Peyer's patch (tissue), 4 donors: ENCODE measurements at places on chromosomes 5 and 9.

- no peak for DNase-seq
Measured at GRCh38 chr9:69221036-69221435, 47.0 kb downstream of the TJP2 start.

GRCh38 chr9:35108461-35108860, 5.5 kb upstream of the STOML2 start:
- no peak for DNase-seq

DNA sequence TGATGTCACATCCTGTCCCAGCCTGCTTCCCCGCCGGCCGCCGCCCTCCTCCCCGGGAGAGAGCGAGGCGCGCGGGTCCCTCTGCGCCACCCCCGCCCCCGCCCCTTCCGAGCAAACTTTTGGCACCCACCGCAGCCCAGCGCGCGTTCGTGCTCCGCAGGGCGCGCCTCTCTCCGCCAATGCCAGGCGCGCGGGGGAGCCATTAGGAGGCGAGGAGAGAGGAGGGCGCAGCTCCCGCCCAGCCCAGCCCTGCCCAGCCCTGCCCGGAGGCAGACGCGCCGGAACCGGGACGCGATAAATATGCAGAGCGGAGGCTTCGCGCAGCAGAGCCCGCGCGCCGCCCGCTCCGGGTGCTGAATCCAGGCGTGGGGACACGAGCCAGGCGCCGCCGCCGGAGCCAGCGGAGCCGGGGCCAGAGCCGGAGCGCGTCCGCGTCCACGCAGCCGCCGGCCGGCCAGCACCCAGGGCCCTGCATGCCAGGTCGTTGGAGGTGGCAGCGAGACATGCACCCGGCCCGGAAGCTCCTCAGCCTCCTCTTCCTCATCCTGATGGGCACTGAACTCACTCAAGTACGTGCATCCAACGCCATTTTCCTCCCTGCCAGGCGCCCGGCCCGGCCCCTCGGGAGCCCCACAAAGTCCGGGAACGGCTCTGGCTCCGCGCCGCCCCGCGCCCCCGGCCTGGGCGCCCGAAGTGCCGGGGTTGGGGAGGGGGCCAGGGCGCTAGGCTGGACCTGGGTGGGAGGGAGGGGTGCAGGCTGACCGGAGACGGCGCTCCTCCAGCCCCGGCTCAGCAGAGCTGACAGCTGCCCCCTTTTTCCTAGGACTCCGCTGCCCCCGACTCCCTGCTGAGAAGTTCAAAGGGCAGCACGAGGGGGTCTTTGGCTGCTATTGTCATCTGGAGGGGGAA, 12.0 kb upstream of the OLFM1 start:
- peak; percentile 49 for DNase-seq

- DNase-seq, result no peak
Measured at GRCh38 chr5:123517476-123517875, 5.5 kb downstream of the CSNK1G3 start.

DNA sequence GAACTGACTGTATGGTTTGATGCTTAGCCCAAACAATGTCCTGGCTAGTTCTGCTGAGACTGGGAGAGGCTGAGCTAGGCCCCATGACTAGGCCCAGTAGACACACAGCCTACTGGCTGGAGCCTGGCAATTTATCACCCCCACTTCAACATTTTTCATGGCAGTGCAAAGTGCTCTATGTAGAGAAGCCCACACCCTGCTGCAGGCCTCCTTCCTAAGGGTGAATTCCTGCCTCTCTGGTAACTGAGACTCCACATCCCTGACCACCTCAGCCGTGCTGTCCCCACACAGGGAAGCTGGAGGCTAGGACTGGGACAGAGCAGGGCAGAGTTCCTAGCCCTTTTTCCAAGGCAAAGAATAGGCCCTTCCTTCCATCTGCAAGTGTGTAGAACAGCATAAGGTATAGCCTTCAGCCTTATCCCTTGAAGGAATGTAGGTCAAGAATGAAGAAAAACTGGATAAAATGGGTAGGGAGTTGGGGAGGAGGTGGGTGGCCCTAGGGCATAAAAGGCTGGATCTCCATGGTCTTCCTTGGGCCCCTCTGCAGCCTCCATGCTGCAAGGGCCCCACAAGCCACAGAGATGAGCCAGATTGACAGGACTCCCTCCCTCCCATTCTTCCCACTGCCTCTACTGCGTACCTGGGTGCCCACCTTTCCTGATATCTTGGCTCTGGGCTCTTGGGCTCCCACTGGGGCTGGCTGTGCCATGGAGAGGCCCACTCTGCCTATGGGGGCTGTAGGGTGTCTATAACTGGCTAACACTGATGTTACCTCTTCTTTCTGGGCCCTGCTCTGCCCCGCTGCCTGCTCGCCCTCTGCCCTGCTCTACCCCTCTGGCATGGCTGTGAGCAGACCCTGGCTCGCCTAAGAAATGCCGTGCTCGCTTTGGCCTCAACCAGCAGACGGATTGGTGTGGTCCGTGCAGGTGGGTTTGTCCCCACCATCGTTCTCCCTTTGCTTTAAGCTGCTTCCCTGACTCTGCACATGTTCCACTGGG, 29.8 kb downstream of the TCF7 start:
- DNase-seq, result no peak

- no peak for DNase-seq
Measured at GRCh38 chr5:90446961-90447360, 27.6 kb downstream of the MBLAC2 start.

GRCh38 chr5:172048539-172049101, 42.2 kb upstream of the FBXW11 start:
- DNase-seq, result no peak

- no peak for DNase-seq
Measured at GRCh38 chr5:149147676-149148075, 6.4 kb downstream of the ABLIM3 start.

- no peak for DNase-seq
Measured at GRCh38 chr5:94793816-94794198, 175.3 kb downstream of the SLF1 start.

DNA sequence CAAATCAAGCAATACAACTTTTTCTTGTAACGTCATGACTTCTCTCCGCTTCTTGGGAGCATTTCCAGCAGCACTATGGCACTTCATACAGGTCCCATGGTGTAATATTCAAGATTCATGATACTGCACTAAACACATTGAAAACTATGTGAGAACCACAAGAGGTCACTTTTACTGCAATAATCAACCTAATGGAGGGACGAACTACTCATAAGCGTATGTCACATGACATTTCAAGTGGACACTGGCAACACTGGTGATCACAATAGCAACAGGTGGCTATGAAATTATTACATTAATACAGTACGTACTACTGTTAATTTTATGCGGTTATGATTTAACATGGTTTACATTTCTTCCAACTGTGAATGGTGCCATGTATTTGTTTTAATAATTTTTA, 78.6 kb upstream of the TBC1D9B start:
- DNase-seq, result no peak

DNA sequence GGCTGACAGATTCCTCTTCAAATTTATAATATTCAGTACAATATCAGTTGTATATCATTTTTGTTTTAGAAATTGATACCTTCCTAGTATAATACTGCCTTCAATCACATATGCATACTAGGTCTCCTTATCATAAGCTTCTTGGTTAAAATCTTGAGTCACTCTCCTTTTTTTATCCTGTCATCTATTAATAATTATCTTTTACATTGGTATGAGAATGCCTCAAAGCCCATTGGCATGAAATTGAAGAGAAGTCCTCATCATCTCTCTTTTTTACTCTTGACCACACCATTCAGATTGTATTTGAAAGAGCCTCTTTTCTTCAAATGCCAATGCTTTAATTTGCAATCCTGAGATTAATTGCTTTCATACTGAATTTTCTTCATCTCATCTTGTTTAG, 810.3 kb downstream of the BRINP1 start:
- DNase-seq, result no peak

DNA sequence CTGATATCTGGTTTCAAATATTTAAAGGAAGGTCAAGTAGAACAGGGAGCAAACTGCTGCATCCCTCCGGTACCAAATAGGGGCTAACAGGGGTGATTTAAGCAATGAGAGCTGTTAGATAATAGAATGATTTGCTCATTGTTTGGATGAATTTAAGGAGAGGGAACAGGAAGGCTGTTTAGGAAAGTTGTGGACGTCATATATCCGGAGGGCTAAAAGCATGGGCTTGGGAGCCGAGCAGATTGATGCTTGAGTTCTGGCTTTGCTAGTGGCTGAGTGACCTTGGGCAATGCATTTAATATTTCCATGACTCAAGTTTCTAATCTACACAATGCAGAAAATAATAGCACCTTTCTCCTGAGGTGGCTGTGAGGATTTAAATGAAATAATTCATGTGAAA, 85.4 kb upstream of the RPS23 start:
- DNase-seq, result no peak

- DNase-seq, result peak; percentile 69
Measured at GRCh38 chr5:132419502-132420468, 50.3 kb downstream of the SLC22A5 start.

DNA sequence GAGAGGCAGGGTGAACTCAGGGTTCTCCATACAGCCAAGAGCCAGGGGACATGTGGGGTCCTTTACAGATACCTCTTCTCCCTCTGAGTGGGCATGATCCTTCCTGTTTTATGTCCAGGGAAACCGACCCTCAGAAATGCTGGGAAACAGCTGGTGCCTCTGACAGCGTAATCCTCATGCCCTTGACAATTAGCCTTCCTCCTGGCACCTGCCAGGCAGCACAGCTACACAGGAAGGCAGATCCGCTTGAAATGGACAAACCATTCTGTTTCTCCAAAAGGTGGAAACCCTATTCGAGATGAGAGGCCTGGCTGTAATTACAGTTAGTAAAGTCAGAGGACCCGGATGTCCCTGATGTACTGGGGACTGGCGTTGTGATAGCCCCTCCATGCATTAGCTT, 7.2 kb downstream of the ERGIC1 start:
- DNase-seq, result no peak

- no peak for DNase-seq
Measured at GRCh38 chr5:113562828-113563400, 49.4 kb downstream of the YTHDC2 start.

- DNase-seq, result no peak
Measured at GRCh38 chr5:74816875-74817274, 49.3 kb downstream of the FAM169A start.

- DNase-seq, result no peak
Measured at GRCh38 chr5:100590867-100591266, 55.7 kb downstream of the FAM174A start.

DNA sequence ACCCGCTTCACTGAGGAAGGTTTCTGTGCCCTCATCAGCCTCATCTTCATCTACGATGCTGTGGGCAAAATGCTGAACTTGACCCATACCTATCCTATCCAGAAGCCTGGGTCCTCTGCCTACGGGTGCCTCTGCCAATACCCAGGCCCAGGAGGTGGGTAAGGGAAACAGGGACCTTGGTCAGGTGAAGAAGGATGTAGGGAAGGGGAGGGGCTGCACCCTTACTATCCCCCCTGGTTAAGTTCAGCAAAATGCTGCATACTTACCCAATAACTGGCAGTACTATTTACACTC, 4.4 kb downstream of the SLC4A9 start:
- DNase-seq, result no peak

GRCh38 chr5:93100428-93100827, 480.6 kb downstream of the NR2F1-AS1 start:
- no peak for DNase-seq

GRCh38 chr9:14926941-14927624, 16.9 kb upstream of the FREM1 start:
- no peak for DNase-seq

DNA sequence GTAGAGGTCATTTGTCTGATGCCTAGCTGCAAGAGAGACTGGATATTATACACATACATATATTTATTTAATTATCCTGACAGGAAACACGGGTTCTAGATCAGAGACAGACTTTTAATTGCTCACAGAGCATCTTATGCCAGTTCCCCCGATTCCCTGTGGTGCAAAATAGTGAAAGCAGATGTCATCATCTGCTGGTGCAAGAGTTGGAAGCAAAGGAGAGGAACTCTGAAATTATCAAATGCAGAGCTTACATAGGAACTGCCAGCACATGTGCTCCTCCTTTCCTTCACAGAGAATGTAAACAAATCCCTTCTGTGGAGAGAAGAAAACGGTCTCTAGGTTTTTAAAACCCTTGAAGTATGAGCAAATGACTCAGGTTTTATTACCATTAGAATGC, 69.3 kb downstream of the DTWD2 start:
- no peak for DNase-seq

- DNase-seq, result no peak
Measured at GRCh38 chr9:119884438-119884837, 515.2 kb upstream of the BRINP1 start.

- no peak for DNase-seq
Measured at GRCh38 chr5:38718771-38719391, 126.9 kb upstream of the OSMR start.

- DNase-seq, result no peak
Measured at GRCh38 chr9:116191576-116192415, 38.2 kb downstream of the PAPPA start.

DNA sequence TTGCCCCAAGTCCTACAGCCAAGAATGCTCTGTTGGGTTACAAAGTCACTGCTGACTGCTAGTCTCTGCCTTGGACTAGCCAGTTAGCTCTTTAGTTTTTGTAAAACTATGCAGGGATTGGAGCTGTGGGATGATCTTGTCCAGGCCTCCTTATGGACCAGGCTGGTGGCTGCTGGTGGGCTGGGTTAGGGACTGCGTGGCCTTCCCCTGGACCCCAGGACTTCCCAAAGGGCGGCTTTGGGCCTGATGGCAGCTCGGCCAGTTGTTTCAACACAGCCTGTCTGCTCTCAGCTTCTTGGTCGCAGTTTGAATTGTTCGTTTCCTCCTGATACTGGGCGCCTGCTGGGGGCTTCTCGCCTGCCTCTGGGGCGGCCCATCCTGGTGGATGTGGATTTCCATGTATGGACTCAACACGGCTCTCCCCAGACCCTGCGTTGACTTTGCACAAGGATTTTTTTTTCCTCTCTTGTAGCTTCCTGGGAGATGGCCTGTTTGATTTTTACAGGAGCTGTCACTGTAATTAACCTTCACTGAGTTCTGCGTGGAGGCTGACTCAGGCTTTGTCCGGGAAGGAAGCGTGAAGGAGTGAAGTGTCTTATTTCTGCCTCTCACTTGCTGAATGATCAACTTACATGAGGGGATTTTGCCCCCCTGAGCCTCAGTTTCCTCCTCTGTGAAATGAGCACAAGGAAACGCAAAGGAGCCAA, 91.9 kb upstream of the NEURL1B start:
- no peak for DNase-seq

GRCh38 chr9:119789987-119790386, 420.8 kb upstream of the BRINP1 start:
- DNase-seq, result no peak

GRCh38 chr5:159330131-159330800, at the start of gene IL12B:
Gene IL12B, minus strand, starts transcription at chr5:159330487. Its CDS starts 3,705 bp downstream, at chr5:159326782.
- DNase-seq, result no peak

DNA sequence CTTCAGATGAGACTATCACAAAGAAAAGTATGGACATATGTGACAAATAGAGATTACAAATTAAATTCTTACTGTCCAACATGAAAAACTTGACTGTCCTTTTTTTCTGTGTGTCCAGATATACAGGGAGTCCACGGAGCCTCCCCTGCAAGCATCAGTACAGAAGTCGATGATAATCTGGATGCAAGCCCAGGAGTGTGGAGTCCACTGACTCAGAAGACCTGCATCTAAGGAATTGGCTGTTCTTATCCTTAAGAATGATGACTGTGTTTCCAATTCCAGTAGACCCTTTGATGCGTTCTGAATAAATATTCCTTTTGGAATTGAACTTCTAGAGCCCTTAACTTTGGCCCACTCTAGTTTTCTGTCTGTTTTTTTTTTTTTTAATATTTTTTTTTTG, 56.7 kb upstream of the TAF11L2 start:
- no peak for DNase-seq
